Posterior vena cava (tissue), 2 donors: ENCODE measurements at places on chromosomes 5 and 9. TPM values are rescaled to one million over a fixed set of nuclear protein-coding genes. Genes with fewer than 3 reads are reported as not detected.

GRCh38 chr9:27732494-27732893, 159.2 kb upstream of the C9orf72 start:
- no peak for DNase-seq

The SPATA31D4 gene
- not detected for total RNA-seq

GRCh38 chr5:58248221-58248620, 211.7 kb downstream of the PLK2 start:
- no peak for DNase-seq

- no peak for DNase-seq
Measured at GRCh38 chr5:98975682-98976407, 47.0 kb upstream of the CHD1 start.

The SPINK5 gene
- 0.14 TPM for total RNA-seq

DNA sequence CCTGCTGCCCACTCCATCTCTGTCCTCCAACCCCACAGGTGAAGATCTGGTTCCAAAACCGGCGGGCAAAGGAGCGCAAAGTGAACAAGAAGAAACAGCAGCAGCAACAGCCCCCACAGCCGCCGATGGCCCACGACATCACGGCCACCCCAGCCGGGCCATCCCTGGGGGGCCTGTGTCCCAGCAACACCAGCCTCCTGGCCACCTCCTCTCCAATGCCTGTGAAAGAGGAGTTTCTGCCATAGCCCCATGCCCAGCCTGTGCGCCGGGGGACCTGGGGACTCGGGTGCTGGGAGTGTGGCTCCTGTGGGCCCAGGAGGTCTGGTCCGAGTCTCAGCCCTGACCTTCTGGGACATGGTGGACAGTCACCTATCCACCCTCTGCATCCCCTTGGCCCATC, 6.4 kb upstream of the SLC6A7 start:
- no peak for DNase-seq

GRCh38 chr5:147782110-147783028, at the start of gene JAKMIP2:
JAKMIP2 (minus strand) TSS chr5:147782728; CDS start chr5:147671806, 110,922 bp downstream.
- DNase-seq: peak; percentile 85

- DNase-seq: peak; percentile 89
Measured at GRCh38 chr5:95861221-95861863, 38.8 kb upstream of the GLRX start.

GRCh38 chr9:96874201-96874785, 20.0 kb upstream of the ZNF782 start:
- no peak for DNase-seq

GRCh38 chr9:21854594-21854993, 52.2 kb downstream of the MTAP start:
- DNase-seq: no peak

The OTULINL gene
- 13.7 TPM for total RNA-seq

GRCh38 chr9:90062982-90063381, 458.2 kb downstream of the GADD45G start:
- no peak for DNase-seq

DNA sequence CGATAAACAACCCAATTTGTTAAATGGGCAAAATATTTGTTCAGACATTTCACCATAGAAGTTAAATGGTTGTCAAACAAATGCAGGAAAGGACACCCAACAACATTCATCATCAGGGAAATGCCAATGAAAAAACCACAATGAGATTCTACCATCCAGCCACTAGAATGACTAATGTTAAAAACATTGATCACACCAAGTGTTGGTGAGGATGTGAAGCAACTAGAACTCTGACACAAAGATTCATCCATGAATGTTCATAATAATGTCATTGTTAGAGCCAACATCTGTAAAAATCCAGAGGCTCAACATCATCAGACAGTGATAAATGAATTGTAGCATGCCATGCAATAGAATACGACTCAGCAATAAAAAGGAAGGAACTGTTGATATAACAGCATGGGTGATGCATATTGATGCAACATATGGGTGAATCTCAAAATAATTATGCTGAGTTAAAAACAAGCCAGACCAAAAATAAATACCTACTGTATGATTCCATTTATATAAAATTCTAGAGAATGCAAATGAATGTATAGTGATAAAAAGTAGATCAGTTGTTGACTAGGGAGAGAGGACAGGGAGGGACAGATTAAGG, 55.9 kb upstream of the UNC5A start:
- no peak for DNase-seq

DNA sequence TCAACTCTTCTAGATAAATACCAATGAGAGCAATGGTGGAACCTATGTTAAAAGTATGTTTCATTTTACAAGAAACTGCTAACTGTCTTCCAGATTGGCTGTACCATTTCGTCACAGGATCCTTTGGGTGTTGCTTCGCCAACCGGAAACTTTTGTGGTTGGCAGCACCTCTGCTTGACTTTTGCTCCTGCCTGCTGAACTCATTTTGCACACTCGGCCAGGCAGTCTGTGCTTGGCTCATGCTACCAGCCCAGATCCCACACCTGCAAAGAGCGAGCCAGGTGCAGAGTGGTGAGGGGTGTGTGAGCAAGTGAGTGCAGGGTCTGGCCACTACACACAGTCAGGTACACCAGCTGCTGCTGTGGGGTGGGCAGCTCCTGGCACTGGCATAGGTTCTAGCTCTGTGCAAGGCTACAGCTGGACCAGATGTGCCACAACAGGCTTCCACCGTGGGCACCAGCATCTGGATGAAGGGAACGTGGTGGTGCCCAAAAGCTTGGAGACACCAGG, 422.3 kb downstream of the PRR16 start:
- no peak for DNase-seq

DNA sequence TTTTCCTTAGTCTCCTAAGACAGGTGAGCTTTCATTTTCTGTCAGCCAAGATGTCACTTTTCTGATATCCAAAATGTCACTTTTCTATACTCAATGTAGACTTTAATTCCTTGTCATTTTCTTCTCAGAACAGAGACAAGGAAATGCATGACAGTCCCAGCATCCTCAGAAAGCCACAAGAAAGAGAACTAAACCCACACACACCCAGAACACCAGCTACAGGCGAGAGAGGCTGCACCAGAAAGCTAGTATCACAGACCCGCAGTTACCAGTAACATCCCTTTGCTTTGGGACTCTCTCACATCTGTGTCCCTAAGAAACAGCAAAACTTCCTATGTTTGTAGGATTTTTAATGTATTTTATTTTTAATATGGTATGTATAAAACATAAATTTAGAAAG, 17.1 kb downstream of the TRMO start:
- DNase-seq: no peak

GRCh38 chr9:1462626-1463308, 412.6 kb downstream of the DMRT2 start:
- no peak for DNase-seq

DNA sequence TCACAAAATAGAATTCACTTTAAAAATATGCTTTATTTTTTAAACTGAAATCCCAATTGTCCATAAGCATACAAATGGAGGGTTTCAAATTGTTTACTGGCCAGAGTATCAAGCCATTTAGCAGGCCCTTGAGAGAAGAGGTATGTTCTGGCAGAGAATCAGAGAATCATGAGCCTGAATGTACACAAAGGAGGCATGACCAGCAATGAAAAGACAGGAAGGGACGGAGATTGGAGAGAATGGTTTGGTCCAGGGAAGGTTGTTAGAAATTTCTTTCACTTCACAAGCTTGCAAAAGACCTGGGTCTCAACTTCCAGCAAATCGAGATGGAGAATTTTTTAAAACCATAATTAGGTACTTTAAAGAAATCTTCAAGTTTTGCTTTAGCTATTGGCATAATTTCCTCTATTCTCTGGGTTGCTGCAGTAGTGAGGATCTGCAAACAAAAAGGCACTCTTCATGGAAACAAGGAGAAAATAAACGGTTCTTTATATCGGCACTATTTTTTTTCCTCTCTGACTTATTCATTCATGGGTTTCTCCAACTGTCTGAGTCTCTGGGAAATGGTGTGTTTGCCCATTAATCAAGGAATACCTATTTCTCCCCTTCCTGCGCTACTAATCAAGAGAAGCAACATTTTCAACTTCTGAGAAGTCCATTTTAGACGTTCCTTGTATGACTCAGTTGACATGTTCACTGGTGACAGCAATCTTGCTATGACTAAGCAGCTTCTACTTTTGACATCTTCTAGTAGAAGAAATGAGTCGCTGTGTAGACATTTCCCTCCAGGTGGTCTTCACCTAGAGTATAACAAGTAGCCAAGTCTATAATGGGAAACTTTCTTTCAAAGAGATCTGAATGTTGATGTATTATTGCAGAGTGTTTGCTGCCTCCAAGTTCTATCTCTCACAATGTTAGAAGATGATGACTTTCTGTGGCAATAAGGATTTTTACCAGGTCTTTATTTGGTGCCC, 23.1 kb upstream of the ERCC6L2 start:
- DNase-seq: no peak

DNA sequence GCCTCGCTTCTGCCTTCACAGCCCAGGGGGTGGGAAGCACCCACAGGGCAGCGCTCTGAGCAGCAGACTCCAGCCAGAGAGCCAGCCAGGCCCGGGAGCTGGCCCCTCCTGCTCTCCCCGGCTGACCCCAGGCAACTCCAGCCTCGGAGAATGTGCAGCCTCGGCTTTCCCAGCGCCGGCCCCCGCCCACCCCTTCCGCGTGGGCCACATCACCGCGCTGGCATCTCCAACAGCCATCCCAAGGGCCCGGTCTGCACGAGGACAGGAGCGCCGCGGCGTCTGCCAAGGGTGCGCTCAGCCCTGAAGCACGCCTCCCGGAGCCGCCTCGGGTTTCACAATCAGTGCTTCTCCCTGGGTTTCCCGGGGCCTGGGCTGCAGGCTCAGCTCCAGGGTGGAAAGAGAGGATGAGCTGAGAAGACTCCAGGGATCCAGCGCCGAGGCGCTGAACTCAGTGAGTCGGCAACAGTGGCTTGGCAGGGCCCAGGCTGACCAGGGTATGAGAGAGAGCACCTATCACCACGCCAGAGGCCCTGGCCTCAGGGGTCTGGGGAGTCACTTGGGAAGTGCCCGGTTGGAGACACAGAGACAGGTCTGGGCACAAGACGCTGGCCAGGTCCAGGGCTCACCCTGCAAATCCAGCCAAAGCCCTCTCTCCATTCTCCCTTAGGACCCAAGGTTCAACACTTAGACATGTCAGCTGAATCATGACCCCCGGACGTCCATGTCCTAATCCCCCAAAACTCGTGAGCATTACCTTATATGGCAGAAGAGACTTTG, 79.6 kb downstream of the ADAMTS2 start:
- peak; percentile 98 for DNase-seq

DNA sequence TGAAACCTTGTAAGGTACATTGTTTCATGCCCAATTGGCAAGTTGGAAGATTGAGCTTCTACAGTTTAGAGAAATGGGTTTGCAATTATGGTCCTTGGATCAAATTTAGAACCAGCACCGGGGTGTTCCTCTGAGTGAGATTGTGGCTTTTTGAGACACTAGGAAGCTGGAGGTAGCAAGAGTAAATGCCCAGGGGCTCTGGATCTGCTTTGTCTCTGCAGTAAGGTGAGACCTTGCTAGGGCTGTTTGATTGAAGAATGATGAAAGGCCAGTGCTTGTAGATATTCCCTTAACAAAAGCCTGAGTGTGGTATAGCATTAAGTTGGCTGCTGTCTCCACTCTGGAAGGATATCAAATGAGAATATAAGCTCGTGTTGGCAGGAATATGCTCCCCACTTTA, 36.0 kb downstream of the WWC1 start:
- DNase-seq: peak; percentile 2

DNA sequence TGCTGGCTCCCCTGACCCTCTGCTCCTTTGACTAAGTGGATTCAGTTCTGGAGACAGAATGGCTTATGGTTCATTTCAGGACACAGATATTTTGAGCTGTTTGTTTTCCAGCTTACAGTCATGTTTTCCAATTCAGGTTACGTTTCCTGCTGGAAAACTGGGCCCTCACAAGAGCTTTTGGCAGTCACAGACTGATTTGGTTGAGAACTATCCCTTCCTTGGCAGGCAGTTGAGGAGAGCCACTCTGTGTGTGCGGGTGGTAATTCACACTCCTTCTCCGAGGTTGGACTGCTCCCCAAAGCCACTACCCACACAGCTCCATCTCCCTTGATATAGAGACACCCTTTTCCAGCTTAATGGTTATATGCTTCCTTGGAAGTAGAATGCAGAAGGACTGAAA, 534.5 kb downstream of the TMEM38B start:
- DNase-seq: no peak

- DNase-seq: peak; percentile 59
Measured at GRCh38 chr5:178532236-178532635, 58.0 kb downstream of the COL23A1 start.

DNA sequence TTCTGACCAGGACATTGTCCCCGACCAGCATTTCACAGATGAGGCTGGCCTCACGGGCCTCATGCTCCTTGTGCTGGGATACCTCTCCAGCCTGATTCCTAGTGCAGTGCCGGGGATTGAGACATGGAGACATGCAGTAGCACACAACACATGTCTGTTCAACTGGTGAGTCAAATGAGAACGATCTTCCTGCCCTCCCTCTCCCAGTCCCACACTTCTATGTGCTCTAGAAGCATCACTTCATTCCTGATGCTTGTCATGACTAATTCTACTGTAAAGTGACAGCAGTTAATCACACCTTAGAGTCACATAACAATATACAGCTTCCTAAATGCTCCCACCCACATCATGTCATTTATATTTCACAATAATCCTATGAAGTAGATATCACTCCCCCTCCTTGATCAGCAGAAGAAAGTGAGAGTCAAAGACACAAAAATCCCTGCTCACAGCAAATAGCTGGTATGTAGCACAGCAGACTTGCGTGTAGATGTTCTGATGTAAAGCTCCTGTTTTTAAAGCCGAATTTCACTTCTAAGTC, 101.8 kb downstream of the CCDC192 start:
- no peak for DNase-seq

The TSSK1B gene
- not detected for total RNA-seq

The OMD gene
- 15.1 TPM for total RNA-seq

DNA sequence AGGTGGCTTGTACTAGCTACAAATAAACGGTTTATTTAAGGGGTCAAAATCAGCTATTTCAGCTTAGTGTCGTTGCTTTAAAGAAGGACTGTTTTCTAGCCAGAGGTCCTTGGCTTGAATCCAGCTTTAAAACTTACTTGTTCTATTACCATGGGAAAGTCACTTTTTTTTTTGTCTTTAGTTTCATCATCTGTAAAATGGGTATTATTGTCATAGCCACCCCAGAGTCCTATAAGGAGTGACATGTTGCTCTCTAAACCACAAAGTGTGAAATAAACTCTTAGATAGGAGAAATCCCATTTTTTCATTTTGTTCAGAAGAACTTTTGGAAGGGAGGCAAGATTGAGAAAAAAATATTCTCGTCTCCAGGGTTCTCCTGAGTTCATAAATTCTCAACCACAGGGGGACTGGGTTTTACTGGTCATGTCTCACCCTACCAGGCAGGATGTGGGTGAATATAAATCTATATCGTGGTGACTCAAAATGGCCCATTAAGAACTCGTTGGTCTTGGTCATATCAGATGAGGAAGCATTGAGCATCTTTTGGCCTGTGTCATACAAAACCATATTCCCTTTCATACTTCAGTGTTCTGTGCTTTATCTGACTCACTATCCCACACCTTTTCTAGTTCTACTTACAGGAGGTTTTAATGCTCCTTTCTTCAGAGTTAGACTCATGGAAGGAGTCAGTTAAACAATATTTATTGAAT, 202.7 kb upstream of the NR3C1 start:
- no peak for DNase-seq

The SCGB3A1 gene
- total RNA-seq: not detected
